ENCODE measurements at places on chromosomes 2 and 18. TPM values are rescaled to one million over a fixed set of nuclear protein-coding genes. Genes with fewer than 3 reads are reported as not detected.

GRCh38 chr2:657766-658165 is 19.4 kb downstream of the TMEM18 start:
- DNase-seq = no peak

DNA sequence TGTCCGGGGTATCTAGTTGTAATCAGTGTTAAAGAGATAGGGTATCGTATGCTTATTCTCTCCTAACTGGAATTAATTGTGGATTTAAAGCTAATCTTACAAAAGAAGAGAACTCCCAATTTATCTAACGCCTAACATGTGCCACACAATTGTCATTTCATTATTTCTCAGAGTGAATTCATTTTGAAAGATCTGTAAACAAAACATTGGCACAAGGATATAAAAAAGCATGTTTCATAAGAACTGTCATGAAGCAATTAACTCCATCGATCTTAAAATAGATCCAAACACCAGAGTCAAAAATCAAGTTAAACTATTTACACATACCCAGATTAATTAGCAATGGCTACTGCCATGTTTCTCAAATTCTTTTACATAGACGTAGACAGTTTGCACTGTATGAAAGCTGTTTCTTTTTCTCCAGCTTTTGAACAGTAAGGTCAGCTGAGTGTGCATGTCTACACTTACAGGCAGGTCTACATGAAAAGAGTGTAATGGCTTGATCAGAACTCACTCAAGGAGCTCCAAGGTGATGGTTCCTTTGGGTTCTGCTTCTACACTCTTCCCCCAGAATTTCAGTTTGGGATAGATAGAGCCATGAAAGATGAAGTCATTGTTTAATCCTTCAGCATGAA is 38.8 kb downstream of the CABYR start:
- DNase-seq = no peak

DNA sequence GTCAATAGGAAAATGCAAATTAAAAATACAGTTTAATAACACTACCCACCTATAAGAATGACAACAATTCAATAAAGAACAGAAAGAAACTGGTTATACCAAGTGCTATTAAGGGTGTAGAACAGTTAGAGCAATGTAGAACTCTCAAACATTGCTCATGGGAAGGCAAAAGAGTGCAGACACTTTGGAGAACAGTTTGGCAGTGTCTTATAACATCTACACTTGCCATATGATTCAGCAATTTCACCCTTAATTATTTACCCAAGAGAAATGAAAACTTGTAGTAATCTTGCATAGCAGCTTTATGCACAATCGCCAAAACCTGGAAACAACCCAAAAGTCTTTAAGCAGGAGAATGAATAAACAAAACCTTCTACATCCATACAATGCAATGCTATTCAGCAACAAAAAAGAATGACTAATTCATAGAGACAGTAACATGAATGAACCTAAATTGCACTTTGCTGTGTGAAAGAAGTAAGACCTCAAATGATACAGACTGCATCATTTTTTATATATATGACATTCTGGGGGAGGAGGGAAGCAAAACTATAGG is 455.2 kb downstream of the THSD7B start:
- DNase-seq = no peak

DNA sequence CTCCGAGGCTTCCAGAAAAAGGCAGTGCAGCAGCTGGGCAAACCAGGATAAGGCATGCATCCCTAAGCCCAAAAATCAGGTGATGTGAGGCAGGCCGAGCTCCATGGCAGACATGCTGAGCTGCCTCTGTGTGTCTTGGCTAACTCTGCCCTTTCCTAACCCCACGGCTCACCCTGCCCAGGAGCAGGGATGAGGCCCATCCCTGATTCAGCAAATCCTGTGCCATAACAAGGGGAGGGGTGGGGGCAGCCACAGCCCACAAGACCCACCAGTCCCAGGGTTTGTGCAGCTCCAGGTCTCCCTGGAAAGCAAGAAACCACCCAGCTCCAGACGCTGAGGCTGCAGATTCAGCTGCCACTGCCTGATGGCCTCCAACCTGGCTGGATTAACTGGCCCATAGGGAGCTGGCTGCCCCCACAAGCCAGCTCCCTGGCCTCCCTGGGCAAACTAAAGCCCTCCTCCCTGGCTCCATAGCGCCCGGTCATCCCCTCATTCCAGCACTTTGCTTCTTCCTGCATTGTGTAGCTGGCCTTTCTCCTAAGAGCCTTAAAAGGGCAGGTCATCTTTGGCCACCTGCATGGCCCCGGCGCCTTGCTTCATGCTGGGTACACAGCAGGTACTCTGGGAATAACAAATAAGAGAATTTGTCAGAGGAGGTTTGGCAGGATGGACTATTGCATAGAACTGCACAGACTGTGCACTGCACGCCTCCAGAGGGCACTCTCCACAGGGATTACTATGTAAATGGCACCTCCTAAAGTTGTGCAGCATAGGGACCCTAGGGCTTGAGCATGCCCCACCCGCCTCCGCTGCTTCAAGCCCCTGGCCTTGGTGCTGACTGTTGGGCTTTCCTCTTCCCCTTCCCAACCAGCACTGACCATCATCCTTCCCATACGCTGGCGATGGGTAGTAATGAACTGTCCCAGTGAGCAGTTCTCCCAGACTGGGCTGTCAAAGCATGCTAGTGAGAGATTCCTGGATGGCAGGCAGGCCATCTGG is 10.7 kb downstream of the STEAP3 start:
- DNase-seq = peak; percentile 55

DNA sequence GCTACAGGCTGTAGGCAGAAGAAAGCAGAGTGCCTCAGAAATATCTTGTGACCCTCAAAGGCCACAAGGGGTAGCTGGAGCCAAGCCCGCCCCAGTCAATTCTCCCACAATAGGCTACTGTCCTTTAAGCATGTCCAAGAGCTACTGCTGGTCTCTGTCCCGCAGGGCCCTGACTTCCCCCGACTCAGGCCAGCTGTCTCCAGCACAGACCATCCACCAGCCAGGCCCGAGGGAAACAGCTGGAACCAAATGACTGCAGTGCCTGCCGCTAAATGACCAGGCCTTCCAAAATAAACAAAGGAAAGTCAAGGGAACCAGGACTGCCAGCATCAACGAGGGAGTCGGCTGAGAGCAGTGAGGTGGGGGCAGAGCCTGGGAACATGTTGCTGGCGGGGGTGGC is 36.7 kb downstream of the MCFD2 start:
- peak; percentile 80 for DNase-seq

CCDC102B gene
- 15.1 TPM for total RNA-seq

- DNase-seq = no peak
Measured at GRCh38 chr2:158114516-158114915, 12.8 kb downstream of the UPP2 start.

DNA sequence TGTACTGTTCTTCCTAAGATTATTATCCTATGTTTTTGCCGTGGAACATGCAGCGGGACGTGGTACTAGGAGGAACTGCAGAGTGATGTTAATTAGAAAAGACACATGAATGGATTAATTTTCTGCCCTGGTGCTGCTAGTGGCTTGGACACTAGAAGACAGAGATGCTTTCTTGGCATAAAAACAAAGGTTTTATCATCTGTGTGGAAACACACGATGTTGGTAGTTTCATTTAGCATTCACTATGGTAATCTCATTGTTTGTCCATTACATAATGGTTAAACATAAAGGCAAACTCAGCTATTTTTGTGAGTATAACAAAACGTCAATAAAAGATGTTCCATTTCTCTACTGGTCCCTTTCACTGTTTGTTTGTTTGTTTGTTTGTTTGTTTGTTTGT is 22.8 kb downstream of the COL6A3 start:
- DNase-seq = no peak

KIF5C gene
- total RNA-seq = 0.34 TPM

OTOS gene
- total RNA-seq = not detected

PTMA gene
- 1,131 TPM for total RNA-seq

DNA sequence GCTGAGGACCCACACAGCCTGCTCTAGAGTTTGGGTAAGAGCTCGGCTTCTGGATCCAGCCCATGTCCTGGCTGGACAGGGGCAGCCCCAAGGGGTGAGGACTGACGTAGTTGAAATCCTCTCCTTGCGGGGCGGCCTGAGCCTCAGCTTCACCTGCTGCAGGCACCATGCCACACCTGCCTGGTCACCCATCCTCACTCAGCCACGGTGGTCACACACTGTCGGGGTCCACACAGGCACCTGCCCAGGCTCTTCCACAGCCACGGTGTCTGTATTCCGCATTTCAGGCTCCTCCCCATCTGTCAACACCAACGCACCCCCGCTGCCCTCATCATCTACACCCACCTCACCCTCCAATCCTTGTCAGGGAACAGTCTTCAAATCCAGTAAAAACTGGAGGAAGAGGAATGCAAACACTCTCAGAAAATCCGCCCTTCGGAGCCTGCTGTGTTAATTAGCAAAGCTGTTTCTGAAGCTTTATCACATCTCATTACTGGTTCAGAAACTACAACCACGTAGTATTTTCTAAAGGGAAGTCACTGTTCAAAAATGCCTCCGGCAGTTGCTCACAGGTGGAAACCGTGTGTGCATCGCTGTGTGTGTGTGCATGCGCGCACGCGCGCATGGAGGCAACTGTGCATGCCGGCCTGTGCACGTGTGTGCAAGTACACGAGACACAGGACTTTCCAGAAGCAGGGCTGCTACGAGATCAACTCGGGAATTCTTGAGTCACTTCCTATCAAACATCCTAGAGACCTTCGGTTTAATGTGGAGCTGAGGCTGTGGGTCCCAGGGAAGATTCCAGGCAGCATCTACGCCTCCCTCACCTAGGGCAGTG is 38.2 kb downstream of the SLC66A2 start:
- peak; percentile 58 for DNase-seq

DNA sequence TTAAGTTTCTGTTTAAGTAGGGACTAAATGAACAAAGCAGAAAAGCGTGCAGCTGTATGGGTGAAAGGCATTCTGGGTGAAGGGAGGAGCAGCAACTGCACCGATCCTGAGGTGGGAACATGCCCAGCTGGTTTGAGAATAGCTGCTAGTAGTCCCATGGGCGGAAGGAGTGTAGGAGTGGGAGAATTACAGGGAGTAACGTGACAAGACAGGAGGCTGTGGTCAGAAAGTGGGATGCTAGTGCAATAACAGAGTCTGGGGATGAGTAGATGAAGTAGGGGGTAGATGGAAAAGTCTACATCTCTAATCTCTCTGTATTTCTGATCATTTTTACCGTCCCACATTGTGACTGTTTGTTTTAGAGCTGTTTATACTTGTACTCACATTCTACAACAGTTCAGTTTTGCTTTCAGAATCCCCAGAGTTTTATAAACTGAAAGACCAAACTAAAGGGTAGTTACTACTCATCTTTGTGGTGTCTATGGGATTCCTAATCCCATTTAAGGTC is 118.9 kb downstream of the LCLAT1 start:
- DNase-seq = no peak

GRCh38 chr2:190554357-190555006 is 20.0 kb upstream of the NEMP2 start:
- DNase-seq = no peak

DYNAP gene
- not detected for total RNA-seq

CRACDL gene
- total RNA-seq = 3.3 TPM

DNA sequence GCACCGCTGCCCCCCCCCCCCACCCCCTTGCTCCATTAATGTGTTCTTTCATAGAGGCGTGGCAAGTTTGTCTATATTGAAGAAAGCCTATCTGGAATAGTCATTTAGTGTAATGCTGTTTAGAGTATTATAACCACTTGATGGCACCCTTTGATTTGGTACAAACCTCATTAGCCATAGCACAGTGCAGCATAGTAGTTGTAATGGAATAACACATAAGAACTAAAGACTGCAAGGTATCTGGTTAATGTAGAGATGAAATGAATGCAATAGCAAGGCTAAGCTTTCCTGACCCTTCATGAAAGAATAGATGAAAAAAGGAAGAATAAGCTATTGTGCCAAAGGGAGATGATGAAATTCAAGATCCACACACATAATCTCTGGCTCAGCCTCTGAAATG is 81.9 kb downstream of the EHBP1 start:
- peak; percentile 73 for DNase-seq

HOXD9 gene
- 24.5 TPM for total RNA-seq

DYNC2LI1 gene
- total RNA-seq = 7.0 TPM

DNA sequence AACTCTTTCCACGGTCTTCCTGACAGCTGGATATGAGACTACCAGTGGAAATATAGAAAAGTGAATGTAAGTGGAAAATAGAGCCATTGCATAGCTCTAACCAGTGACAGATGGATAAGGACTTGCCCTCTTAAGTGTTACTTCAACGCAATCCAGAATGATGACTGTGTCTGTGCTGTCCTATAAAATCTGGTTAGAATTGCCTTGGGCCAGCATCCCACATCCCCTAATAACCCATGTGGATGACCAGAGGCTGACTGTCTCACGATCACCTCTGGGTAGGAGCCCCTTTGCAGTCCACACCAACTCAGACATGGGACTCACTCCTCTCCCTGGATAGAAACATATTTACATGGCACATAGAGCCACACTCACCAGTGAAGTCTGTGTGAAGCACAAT is 186.6 kb downstream of the C1D start:
- no peak for DNase-seq

DNA sequence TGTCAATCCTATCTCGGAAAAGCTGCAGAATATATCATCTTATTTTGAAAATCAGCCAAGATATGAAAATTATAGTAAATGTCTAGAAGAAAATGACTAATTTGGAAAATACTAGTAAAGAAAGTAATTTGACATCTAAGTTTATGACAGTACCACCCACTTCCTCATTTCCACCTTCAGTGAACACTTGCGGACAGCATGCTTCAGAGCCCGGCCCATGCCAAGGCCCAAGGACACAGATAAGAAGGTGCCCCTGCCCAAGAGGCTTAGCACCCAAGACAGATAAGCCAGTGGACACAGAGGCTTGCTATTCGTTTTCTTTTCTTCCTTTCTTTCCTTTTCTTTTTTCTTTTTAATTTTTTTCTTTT is 4.8 kb upstream of the KCNG2 start:
- DNase-seq = no peak

GRCh38 chr2:25481381-25482300 is 139.9 kb upstream of the DNMT3A start:
- DNase-seq = no peak

UNC80 gene
- total RNA-seq = 0.17 TPM

DNA sequence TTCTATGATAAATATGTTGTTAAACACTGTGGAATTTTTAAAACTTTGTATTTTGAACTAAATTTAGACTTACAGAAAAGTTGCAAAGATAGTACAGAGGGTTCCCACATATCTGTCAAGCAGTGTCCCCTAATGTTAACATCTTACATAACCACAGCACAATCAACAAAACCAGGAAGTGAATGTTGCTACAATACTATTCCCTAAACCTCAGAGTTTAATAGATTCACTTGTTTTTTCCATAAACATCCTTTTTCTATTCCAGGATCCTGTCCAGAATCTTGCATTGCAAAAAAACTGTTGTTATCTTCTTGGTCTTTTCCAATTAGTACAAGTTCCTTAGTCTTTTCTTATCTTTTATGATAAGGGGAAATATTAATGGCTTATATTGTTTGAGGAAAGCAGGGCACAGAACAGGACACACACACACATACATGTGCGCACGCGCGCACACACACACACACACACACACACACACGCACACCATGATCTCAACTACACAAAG is 251.1 kb upstream of the TRIB2 start:
- peak; percentile 40 for DNase-seq

GRCh38 chr2:62426154-62426912 is 79.7 kb downstream of the TMEM17 start:
- no peak for DNase-seq

C2orf81 gene
- 0.17 TPM for total RNA-seq

- no peak for DNase-seq
Measured at GRCh38 chr2:44934038-44934982, 7.2 kb upstream of the SIX3 start.

- DNase-seq = peak; percentile 4
Measured at GRCh38 chr18:43661570-43661969, 384.3 kb upstream of the SYT4 start.

- DNase-seq = peak; percentile 8
Measured at GRCh38 chr2:240205348-240205747, 64.9 kb upstream of the OTOS start.

- DNase-seq = no peak
Measured at GRCh38 chr2:168482952-168483831, 27.1 kb downstream of the CERS6 start.

MYO5B gene
- total RNA-seq = 0.70 TPM
